ENCODE measurements at places on chromosomes 3 and 15.

- DNase-seq, result no peak
These were observed 290.0 kb upstream of the GADL1 start for GRCh38 chr3:31184261-31185061.

DNA sequence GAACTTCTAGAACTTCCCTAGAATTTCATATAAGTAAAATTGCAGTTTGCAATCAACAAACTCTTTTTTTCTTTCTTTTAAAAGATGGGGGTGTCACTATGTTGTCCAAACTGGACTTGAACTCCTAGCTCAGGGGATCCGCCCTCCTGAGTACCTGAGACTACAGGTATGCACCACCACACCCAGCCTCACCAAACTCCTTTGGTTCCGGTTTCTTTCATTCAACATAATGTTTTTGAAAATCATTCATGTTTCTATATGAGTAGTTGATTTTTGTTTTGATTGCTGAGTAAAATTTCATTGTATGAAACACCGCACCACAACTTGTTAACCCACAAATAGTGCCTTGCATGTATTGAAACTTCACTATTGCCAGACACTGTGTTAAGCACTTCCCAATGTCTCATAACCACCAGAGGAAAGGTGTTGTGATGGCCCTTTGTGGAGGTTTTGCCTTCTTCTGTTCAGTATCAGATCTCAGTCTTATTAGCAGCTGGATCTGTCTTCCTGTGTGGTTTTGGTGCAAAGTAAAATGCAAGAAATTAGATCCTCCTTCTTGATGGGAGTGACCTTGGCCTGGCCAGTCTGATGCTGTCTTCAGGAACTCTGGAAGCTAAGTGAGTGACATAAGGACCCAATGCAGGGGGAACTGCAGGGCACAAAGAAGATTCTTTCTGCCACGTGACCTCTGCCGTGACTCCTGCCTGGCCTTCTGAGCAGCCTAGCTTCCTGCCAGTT, 78.8 kb upstream of the UBE2E1 start:
- DNase-seq, result no peak

DNA sequence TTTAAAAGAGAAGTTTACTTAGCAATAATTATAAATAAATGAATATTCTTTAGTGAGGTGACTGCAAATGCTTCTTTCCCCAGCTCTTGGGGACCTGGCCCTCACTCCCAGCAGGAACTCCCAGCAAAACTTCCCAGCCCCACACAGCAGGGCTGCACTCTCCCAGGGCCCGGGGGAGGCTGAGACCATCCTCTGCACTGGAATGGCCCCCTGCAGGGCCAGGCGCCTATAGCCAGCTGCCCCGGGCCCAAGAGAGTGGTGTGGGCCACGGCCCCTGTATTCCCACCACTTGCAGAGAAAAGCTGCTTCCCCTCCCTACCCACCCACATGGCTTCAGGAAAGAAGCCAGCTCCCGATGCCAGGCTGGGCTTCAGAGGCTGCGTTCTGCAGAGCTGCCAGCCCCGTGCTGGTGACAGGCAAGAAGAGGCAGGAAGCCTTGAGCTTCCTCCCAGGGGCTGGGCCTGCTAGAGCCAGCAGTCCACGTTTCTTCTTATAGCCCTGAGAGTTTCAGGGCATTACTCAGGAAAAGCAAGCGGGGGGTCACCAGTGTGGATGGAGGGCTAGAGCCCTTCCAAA, 20.0 kb downstream of the IDH2 start:
- DNase-seq, result no peak

GRCh38 chr3:127865941-127866340, 43.6 kb upstream of the MGLL start:
- no peak for DNase-seq

GRCh38 chr15:67794832-67795574, 30.3 kb upstream of the SKOR1 start:
- DNase-seq, result peak; percentile 39

GRCh38 chr3:102415553-102415952, 19.3 kb upstream of the ZPLD1 start:
- no peak for DNase-seq

- DNase-seq, result no peak
These were observed 145.2 kb upstream of the CDIN1 start for GRCh38 chr15:36434177-36434576.

DNA sequence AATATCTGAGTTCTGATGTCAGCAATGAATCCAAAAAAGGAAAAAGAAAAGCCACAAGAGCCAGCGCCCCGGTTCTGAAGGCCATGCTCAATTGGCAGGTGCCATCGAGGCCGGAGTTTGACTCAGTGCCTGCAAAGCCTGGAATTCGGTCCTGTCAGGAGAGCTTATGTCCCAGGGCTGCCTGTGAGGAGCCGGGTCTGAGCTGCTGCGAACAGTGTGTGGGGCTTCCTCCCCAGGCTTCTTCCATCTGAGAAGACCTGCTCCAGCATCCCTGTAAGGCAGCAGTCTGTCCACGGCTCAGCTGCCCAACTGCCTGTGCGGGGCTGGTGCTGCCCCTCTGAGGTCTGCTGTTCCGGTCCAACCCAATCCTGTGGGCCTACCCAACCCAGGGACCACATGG, 46.1 kb downstream of the ROPN1B start:
- DNase-seq, result no peak

DNA sequence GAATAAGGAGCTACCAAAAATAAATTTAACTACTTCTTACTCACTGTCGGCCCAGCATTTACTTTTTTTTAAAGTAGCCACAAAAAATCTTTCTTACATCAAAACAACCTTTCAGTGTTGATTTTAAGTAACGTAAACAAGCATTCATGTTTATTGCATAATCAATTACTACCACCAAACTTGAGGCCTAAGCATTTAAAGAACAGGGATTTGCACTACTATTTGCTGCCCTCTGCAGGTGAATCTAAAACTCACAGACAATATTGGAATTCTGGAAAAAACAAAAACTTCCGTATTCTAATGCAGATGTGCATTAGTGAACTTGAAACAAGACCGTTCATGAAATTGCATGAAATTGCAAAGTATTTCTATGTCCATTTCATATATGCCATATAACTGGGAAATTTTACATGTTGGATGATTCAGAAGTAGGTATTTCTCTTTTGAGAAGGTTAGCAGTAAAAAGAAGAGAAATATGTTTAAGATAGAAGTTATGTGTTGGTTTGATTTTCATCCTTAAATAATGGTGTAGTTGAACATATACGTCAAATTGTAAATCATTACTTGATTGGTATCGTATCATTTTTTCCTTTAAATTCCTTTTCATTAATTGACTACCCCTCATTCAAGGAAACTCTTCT, 55.6 kb downstream of the CGGBP1 start:
- no peak for DNase-seq

DNA sequence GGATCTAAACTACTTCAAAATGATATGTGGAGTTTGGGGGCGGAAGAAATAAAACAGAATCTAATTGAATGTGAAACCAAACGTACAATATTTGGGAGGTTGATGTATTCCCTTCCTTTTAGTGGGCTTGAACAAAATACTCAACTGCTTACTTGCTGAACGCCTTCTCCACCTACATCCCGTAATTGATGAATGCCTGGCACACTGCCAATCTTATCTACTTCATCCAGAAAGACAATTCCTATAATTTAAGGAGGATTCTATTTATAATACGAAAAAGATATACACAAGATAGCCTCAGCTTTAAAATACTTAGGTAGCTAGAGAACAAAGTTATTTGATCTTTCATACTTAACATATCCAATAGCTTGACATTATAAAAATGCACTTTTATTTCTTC, 23.1 kb upstream of the PDCD7 start:
- DNase-seq, result no peak

- no peak for DNase-seq
These were observed 60.7 kb downstream of the PDZRN3 start for GRCh38 chr3:73563896-73564582.

- no peak for DNase-seq
These were observed 36.5 kb downstream of the SH3GL3 start for GRCh38 chr15:83483612-83484011.

DNA sequence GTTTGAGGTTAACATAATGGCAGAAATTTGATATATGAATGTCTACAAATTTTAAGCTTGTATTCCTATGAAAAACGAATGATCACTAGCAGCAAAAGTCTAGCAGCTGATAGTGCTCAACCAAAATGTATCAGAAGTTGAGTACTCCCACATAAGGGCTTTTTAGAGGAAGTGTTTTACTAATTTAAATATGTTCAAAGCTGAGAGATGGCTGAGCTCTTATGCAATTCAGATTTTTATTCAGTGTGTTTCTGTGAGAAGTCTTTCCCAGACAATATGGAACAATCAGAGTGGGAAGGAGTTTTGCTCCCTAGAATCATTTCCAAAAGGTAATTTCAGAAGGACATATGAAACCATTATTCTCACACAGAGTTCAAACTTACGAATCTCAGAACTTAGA, 327.0 kb downstream of the ZPLD1 start:
- no peak for DNase-seq

DNA sequence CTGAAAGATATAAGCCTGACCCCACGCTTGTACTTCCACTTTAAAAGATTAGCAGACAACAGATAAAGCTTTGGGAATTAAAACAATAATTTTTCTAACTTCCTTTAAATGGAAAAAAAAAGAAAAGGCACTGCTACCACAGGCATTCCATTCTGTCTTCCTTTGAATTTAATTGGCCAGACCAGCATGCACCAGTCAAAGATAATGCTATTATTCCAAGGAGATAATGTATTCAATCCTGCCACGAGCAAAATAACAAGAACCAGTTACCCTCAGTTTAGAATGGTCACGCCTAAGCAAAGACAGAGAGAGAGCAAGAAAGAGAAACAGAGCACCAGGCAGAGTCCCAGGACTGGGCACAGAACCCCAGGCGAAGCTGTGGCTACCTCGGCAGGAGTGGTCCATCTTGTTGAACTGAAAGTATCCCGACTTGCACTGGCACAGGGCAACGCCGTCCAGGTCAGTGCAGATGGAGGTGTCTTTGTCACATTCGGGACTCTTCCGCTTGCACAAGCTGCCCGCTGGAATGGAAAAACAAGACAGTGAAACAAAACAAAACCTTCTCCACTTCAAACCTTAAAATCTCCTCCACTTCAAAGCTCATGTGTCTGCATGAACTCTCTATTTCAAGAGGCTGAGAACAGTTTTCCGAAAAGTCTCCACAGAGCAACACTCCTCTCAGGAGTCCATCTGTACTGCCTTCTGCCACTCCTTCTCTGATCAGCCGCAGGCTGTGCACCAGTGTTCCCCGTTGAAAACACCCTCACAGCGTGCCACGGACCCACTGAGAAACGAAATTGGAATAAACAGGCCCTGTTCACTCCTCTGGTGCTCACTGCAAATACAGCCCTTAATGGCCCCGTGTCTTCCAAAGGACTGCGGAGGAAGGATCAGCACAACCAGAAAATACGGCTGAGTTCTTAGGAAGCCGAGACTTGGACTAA, 58.2 kb downstream of the HEG1 start:
- DNase-seq, result no peak

- no peak for DNase-seq
These were observed 712.7 kb upstream of the LMCD1 start for GRCh38 chr3:7788881-7789280.

GRCh38 chr15:81126892-81127291, 7.2 kb upstream of the CFAP161 start:
- no peak for DNase-seq

DNA sequence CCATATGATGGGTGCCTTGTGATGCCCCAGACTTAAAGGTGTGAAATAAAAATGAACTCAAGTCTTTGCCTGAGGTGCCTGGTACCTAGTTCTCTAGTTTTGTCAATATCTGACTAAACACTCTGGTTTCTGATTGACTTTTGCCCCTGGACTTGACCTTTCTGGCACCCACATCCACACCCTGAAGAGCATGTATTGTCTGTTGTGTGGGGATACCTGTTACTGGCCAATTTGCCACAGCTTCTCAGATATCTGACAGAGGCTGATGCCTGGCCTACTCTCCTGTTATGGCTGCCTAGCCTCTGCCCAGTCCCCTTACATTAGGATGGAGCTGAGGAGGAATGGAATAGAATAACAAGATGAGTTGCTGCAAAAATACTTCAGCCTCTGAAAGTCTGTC, 3.6 kb downstream of the ZBTB38 start:
- no peak for DNase-seq

GRCh38 chr15:96160269-96160668, 170.2 kb upstream of the NR2F2 start:
- DNase-seq, result no peak

GRCh38 chr3:25094932-25095685, 333.0 kb upstream of the RARB start:
- DNase-seq, result no peak
